Activated CD4-positive, alpha-beta T cell treated with anti-CD3 and anti-CD28 coated beads for 36 hours (primary cell): ENCODE measurements at places on chromosomes 4 and X. TPM values are rescaled to one million over a fixed set of nuclear protein-coding genes. Genes with fewer than 3 reads are reported as not detected.
A peak's percentile ranks its signal among the peaks of the same experiment; 100 is the strongest.

- no peak overlapping the region for H3K4me3 ChIP-seq
- no peak for DNase-seq
- no peaks in the 10 kb centered on the region for H3K27me3 ChIP-seq
- H3K4me1 ChIP-seq, result no peaks in the 10 kb centered on the region
- no peaks in the 10 kb centered on the region for H3K36me3 ChIP-seq
- H3K27ac ChIP-seq, result no peak overlapping the region
Measured at GRCh38 chrX:94400488-94400887, 726.5 kb downstream of the FAM133A start.

DNA sequence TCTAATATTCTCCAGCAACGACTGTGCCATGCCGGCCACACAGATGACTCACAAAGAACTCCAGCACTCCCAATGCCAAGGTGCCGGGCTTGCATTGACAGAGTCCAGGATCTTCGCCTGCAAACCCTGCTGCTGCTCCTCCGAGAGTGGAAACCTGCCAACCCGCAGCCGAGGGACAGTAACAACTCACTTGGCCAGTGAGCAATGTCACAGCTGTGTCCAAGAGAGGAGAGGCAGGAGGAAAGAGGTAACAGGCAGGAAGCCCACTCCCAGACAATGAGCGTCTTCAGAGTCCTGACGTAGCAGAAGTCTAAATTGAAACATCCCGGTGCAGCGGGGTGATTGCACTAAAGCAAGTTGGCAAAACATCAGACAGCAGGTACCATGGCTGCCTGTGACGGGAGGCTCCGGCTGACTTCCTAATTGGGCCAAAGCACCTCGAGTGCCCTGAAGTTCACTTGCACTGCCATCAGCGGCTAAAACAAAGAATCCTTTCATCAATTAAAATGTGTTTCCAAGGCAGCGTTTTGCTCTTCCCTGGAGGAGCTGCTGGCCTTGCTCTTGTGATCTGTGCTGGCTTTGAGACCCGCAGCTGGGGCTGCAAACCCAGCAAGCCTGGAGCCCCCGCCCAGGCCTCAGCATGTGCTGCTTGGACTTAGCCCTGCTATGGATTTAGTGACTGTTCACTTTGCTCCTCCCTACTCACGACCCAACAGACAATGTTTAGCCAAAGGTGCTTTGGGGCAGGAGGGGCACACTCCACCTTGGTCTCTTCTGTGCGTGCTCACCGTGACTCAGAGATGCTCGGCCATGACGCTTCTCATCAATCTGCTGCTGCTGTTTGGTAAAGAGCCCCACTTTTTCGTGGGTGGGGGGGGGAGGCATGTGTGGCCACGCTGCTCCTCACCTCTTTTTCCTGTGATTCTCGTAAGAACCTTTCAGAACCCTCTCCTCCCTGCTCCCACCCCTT is 36.5 kb downstream of the DCTD start:
- no peak overlapping the region for H3K4me3 ChIP-seq
- no peak for DNase-seq
- H3K27ac ChIP-seq, result no peak overlapping the region
- peaks cover 38% of the 10 kb centered on the region for H3K36me3 ChIP-seq
- no peaks in the 10 kb centered on the region for H3K4me1 ChIP-seq

DNA sequence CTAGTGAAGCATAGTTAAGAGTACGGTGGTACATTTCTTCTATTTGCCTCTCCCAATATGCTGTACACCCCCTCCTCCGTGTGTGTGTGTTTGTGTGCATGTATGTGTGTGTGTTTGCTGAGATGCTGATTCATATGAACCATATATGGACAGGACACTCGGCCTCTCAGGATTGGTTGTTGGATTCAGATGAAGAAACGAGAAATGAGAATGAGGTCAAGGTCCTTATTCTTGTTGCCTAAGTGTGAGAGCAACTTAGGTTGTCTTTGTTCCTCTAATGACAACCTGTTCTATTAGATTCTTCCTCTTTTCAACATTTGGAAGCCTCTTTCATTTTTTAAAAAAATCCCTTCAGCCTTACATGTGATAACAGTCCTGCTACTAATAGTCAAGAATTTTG is 1387.6 kb downstream of the STIM2 start:
- no peaks in the 10 kb centered on the region for H3K36me3 ChIP-seq
- no peak overlapping the region for H3K27ac ChIP-seq
- no peaks in the 10 kb centered on the region for H3K4me1 ChIP-seq
- no peaks in the 10 kb centered on the region for H3K27me3 ChIP-seq

The ASMT gene
- 0.82 TPM for total RNA-seq

DNA sequence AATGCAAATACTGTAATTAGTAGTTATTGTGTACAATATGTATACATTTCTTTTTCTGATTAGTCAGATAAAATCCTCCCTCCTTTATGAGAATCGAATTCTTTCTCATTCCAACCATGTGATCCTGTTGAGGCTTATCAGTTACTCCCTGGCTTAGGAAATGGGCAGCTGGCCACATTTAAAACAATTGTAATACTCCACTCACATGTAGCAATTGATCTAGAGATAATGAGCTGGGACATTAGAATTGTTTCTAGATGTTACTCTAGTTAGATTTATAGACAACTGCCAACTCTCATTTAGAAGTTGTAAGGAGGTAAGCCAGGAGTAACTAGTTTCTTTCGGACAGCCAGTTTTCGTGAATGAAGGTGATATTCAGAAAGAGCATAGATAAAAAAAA is 859.3 kb upstream of the AADAT start:
- no peak for DNase-seq
- H3K27ac ChIP-seq, result no peak overlapping the region
- H3K27me3 ChIP-seq, result no peaks in the 10 kb centered on the region
- no peak overlapping the region for H3K4me3 ChIP-seq
- H3K36me3 ChIP-seq, result no peaks in the 10 kb centered on the region

DNA sequence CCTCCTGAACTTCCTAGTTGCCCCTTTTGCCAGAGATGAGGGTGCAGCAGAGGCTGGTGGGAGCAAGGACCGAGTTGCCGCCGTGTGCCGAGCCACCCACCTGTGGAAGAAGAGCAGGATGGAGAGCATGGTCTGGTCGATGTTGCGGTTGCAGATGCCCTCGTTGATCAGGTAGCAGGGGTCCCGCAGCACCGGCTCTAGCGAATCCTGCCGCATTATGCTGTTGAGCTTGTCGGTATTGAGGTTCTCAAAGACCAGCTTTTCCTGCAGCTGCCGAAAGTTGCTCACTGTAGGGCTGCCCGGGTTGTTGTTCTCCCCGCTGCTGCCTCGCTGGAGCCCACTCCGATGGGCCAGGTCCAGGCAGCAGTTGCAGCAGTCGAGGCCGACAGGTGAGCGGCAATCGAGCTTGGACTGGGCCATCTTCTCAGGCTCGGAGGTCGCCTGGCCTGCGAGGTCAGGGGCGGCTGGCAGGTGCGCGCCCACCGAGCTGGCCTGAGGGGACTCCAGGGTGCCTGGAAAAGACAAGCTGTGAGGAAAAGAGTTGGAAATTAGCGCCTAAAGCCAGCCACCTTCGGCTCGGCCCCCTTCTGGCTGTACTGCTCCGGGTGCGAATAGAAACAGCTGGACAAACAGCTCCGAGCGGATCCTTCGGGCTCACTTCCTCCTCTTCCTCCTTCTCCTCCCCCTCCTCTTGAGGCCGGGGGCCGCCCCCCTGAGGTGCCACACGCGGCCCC is 420 bp downstream of the TSC22D3 start:
- H3K27me3 ChIP-seq, result no peaks in the 10 kb centered on the region
- peaks cover 14% of the 10 kb centered on the region for H3K4me1 ChIP-seq
- H3K36me3 ChIP-seq, result no peaks in the 10 kb centered on the region

DNA sequence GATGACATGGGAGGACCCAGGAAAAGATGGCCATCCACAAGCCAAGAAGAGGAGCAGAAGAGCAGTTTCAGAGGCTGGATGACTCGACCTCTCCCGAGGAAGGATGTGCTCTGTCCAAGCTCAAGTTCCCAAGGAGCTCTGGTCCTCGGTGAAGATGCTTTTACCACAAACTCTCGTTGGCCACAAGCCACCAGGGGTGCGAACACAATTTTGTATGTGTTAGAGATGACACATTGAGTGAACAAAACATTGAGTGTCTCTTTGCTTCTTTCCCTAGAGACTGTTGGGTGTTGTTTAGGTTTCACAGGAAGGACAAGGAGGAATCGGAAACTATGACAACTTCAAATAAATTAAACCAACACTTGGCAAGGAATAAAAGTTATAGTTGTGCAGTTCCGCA is 26.3 kb downstream of the FGFBP1 start:
- H3K4me3 ChIP-seq, result no peak overlapping the region
- H3K27me3 ChIP-seq, result peaks cover 6% of the 10 kb centered on the region
- H3K4me1 ChIP-seq, result peaks cover 2% of the 10 kb centered on the region

The TKTL1 gene
- total RNA-seq, result 0.23 TPM

DNA sequence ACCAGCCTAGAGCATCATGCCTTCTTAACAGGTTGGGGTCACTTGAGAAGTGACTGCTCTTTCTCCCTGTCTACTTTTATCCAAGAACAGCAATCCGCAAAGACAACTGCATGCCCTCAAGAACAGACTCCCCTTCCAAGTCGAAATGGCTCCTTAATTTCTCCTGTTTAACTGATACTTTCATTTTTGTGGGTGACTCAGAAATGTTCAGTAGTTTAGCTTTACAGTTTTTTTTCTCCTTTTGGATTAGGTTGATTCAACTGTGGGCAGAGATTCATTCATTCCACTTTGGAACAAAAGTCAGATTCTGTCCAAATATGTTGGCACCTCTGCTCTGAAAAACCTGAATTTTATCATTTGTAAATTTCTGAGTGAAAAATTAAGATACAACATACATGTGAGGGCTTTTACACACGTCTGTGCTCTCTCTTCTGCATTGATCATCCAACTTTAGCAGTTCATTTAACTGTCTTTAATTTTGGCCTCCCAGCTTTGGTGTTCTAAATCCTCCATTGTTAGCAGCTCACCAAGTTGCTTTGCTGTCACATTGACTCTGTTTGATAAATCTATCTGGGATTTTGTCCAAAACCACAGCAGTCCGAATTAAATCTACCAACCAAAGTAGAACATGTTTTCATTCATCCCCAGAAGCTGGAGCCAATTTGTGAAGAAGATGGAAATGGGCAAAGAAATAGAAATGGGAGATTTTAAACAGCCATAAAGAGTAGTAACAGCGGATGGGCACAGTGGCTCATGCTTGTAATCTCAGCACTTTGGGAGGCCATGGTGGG is 50.0 kb downstream of the HOPX start:
- no peak overlapping the region for H3K27ac ChIP-seq
- H3K36me3 ChIP-seq, result no peaks in the 10 kb centered on the region
- peaks cover 5% of the 10 kb centered on the region for H3K4me1 ChIP-seq
- no peak overlapping the region for H3K4me3 ChIP-seq

DNA sequence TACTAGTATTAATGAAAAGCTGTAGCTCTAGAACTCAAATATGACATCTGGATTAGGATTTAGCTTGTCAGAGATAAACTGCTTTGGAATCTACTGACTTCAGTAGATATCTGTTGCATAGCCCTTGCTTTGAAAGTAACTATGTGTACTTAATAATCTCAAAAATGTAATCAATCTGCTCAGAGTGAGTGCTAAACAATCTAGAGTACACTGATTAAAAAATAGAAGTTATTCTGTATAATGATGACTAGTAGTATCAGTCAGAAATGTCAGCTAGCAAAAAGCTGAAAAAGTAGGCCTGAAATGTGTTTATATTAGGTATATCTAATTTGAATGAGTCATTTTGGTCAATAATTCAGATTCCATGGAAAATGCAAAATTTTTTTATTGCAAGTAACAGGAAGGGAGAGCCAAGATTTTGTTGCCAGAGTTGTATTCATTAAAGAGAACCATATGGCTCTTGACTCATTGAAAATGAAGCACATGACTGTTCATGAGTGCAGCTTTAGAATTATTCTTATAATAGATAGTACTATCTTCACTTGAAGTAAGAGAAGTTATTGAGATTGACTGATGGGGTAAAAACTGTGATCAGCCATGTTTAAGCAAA is 20.0 kb downstream of the CLCN3 start:
- H3K36me3 ChIP-seq, result peaks cover 27% of the 10 kb centered on the region
- no peaks in the 10 kb centered on the region for H3K4me1 ChIP-seq
- no peak overlapping the region for H3K4me3 ChIP-seq
- no peaks in the 10 kb centered on the region for H3K27me3 ChIP-seq
- H3K27ac ChIP-seq, result no peak overlapping the region

GRCh38 chr4:3766785-3767569 is 792 bp downstream of the ADRA2C start:
- peaks cover 2% of the 10 kb centered on the region for H3K36me3 ChIP-seq
- peaks cover 26% of the 10 kb centered on the region for H3K27me3 ChIP-seq
- peak; percentile 37 for DNase-seq
- H3K4me1 ChIP-seq, result peaks cover 8% of the 10 kb centered on the region
- H3K27ac ChIP-seq, result no peak overlapping the region

The PAGE4 gene
- not detected for total RNA-seq

DNA sequence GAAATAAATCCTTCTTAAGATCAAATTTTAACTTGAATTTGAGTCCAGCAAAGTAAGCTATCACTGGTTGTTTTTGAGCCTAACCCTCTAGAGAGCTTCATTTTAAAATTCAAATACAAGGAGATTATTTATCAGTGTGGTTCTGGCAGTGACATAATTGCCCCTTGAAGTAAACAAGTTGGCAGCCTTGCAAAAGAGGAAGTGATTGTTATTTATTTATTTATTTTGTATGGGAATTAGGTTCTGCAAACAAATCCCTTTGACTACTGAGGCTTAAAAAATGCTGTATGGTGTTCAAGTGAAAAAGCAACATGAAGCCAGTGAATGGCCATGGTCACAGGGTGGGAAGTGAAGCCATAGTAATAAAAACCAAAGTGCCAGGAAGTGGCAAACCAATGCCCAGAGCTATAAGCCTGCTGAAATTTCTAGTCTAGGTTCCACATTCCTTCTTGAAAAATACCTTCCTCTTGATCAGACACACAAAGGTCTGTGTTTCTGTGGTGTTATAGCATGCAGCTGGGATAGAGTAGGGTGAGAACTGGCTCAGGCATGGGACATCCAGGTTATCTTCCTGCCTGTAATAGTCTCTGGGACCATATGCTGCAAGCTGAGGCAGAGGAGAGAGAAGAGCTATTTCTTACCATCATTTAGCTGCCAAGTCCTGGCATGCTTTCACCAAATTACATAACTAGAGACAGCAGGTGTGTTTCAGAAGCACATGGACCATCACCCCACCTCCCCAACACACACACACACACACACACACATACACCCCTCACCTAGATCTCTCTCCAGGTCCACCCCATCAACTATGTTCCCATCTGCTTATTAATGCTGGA is 47.1 kb upstream of the TSPAN7 start:
- H3K4me3 ChIP-seq, result no peak overlapping the region
- no peaks in the 10 kb centered on the region for H3K36me3 ChIP-seq
- H3K27me3 ChIP-seq, result no peaks in the 10 kb centered on the region
- no peak overlapping the region for H3K27ac ChIP-seq
- no peak for DNase-seq

The GJB1 gene
- total RNA-seq, result not detected

GRCh38 chr4:69838977-69839376 is 21.0 kb downstream of the SULT1E1 start:
- DNase-seq, result no peak
- H3K27me3 ChIP-seq, result no peaks in the 10 kb centered on the region
- no peak overlapping the region for H3K27ac ChIP-seq
- no peak overlapping the region for H3K4me3 ChIP-seq

GRCh38 chr4:180932370-180933001 is 1310.7 kb upstream of the TENM3 start:
- DNase-seq, result no peak
- no peaks in the 10 kb centered on the region for H3K4me1 ChIP-seq
- H3K27me3 ChIP-seq, result no peaks in the 10 kb centered on the region
- H3K36me3 ChIP-seq, result no peaks in the 10 kb centered on the region
- no peak overlapping the region for H3K4me3 ChIP-seq
- no peak overlapping the region for H3K27ac ChIP-seq

- no peaks in the 10 kb centered on the region for H3K27me3 ChIP-seq
- peaks cover 24% of the 10 kb centered on the region for H3K36me3 ChIP-seq
- H3K4me1 ChIP-seq, result peaks cover 19% of the 10 kb centered on the region
- DNase-seq, result no peak
Measured at GRCh38 chr4:98501383-98501782, 157.0 kb downstream of the TSPAN5 start.
